Left kidney (tissue), 8 donors: ENCODE measurements at places on chromosomes 5 and 9. TPM values are rescaled to one million over a fixed set of nuclear protein-coding genes. Genes with fewer than 3 reads are reported as not detected.

- no peak for DNase-seq
Observed at GRCh38 chr9:131747352-131747751, 7.5 kb upstream of the RAPGEF1 start.

DNA sequence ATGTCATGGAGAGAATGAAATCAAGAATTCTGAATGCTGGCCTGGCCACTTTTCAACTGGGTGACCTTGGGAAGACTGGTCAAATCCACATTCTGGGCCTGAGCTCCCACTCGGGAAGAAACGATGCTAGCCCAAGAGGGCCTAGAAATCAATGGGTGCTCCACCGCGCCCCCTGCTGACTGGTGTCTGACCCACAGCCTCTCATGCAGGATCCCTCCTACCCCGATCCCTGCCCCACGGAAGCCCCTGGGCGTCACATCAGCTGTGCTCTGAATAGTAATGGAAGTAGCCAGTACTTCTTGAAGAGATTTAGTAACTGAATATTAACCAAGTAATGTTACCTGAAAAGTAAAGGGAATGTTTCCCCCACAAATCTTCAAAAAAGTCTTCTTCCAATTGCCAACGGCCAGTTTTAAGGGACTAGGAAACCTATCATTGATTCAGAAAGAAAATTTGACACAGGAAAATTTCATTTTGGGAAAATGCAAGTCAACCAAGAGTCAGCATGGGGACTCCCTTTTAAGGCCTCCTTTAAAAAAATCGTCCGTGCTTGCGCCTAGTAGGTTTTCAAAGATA, 43.9 kb downstream of the CRB2 start:
- DNase-seq: no peak

- no peak for DNase-seq
Observed at GRCh38 chr5:124419531-124419930, 326.9 kb downstream of the ZNF608 start.

DNA sequence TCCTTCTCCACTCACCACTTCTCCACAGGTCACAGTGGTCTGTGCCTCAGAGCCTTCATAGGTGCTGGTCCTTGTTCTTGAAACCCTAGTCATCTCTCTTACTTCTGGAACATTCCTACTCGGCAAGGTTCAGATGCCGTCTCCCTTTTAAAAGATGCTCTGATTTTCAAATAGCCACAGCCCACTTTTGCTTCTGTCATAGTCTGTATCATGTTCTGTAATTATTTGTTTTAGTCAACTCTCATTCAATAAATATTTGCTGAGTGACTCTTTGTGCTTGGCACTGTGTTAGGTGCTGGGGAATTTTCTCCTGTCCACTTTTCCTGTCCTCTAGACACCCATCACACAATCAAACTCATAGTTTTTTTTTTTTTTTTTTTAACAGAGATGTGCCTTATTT, 181.3 kb upstream of the IL12B start:
- DNase-seq: no peak

DNA sequence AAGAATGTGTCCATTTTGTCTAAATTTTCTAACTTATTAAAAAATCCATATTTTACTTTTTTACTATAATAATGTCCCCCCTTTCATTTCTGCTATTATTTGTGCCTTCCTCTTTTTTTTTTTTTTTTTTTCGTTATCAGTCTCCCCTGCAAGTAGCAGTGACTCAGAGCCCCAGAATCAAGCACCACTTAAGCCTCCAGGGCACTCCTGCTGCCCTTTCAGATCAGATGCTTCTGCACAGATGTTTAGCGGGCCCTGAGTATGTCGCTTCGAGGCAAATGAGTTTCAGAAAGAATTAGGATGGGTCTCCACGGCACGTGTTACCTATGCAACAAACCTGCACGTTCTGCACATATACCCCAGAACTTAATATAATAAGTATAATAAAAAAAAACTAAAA, 11.7 kb downstream of the MED7 start:
- DNase-seq: no peak

- DNase-seq: no peak
Observed at GRCh38 chr9:127567035-127567729, 44.9 kb upstream of the STXBP1 start.

DNA sequence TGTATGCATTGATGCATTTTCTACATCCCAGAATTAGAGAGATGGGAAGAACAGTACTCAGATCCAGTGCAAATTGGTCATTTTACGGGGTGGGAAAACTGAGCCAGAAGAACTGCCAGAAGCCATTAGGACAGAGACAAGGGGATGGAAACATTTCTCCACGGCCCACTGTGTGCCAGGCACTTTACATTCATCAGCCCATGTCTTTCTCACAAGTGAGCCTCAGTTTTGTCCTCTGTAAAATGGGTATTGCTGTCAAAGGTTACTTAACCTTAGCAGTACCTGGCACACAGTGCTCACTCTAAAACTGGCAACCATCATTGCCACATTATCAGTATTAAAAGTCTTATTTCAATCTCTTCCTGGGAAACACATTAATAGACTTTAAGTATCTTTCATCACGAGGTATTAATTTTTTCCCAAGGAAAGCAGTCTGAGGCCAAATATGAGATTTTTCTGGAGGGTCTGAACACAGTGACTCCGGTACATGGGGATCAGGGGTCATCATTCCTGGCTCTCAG, 5.2 kb downstream of the DUSP1 start:
- DNase-seq: no peak

GRCh38 chr5:139422307-139422893, 16.9 kb downstream of the DNAJC18 start:
- peak; percentile 74 for DNase-seq

GRCh38 chr9:125304273-125304672, 42.6 kb downstream of the GAPVD1 start:
- no peak for DNase-seq

DNA sequence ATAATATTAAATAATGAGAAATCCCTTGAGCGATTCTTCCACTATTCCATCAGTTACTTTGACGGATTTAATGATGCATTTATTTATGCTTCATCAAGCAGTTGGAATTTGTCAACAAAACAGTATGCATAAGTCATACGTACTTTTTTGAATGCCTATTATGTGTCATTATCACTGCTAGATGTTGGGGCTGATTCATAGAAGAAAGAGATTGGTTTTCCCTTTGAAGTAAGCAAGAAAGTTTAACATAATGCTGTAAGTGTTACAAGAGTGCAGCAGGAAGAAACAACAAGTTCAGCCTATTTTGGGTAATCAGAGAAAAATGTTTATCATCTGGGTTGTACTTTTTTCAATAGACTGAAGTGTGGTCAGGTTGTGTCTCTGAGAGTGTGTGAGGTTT, 121.2 kb upstream of the RANBP3L start:
- DNase-seq: no peak

DNA sequence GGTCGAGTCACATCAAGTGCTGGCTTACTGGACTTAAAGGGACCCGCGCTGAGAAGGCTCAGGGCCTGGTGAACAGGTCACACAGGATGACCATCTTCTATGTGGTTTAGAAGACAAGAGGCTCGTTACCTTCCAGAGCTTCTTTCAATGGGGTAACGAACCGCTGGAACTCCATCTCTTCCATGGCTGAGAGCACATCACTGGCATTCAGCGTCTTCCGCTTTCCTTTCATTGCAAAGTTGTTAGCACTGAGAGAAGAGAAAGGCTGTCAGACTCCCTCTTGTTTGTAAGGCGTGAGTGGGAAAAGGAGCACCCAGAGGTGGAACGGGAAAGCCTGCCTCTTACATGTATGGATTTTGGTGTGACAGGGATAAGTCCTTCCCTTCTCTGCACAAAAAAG, 994 bp downstream of the POLE3 start:
- DNase-seq: no peak

GRCh38 chr9:34513567-34514214, 9.1 kb downstream of the ENHO start:
- no peak for DNase-seq

DNA sequence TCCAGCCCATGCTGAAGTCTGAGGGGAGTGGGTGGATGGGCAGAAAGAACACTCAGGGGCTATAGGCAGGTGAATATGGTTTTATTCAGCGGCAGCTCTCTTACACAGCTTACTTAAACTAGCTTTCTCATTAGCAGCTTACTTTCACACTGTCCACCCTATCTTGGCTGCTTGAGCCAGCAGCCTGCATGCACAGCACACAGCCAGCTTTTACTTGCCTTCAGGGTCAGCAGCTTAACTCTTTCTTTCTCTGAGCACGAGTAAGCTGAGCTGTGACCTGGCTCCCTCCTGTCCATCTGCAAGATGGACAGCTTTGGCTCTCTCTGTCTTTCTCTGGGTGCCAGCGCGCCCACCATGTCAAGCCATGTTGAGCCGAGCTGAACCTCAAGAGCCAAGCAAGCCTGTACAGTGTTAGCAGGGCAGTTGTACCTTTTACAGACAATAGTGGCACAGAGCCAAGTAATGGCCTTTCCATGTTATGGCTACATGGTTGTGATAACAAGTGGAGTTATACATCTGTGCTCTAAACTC, 1054.9 kb downstream of the PTPRD start:
- no peak for DNase-seq

GRCh38 chr5:146622391-146622790, 106.4 kb upstream of the GPR151 start:
- DNase-seq: no peak

- DNase-seq: peak; percentile 71
Observed at GRCh38 chr9:121735793-121736770, 84.6 kb downstream of the DAB2IP start.

GRCh38 chr5:140591747-140592372, 27.2 kb downstream of the SLC35A4 start:
- DNase-seq: no peak

GRCh38 chr9:127128341-127129072, 6.1 kb upstream of the ANGPTL2 start:
- DNase-seq: no peak

- no peak for DNase-seq
Observed at GRCh38 chr9:77841739-77842386, 189.7 kb downstream of the GNAQ start.

DNA sequence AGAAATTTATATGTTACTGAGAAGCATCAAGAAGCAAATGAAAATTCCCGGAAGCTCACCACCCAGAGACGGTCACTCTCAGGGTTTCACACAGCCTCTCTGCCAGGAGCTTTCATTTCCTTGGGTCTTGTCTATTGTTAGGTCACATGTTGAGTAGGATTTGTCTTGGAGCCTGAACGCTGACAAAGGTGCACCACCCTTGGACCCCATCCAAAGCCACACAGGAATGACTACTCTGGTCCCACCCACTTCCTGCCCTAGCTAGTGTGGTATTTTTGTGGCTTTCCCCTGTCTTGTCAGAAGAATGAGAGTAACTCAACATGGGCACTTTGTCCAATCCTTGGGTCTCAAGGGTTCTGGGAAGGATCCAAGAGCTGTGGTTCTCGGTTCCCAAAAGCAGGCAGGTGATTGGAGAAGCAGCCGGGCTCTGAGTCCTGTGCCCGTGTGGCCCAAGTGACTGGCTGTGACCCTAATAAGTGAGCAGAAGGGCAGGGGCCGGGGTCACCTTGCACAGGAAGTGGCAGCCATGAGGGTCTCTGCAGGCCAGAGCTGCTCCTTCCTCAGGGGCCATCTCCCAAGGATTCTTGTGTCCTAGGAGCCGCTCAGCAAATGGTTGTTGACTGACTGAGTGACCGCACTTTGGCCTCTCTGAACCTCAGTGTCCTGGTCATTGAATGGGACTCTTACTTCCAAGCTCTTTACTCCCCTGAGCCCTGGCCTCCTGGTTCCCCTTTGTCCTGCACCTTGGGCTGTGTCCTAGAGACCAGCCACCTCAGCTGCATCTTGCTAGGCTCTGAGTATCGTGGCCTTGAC, 6.9 kb downstream of the FGD3 start:
- DNase-seq: no peak

DNA sequence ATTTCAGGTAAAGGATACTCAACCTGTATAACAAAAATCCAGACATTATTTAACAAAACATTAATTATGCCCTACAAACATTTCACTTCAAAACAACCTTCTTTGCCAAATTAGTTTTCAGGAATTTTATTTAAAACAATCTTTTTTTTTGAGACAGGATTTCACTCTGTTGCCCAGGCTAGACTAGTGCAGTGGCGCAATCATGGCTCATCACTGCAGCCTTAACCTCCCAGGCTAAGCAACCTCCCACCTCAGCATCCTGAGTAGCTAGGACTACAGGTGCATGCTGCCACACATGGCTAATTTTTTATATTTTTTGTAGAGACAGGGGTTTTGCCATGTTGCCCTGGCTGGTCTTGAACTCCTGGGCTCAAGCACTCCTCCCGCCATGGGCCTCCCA, 3.9 kb downstream of the FNIP1 start:
- DNase-seq: no peak

GRCh38 chr5:3339798-3340115, 255.9 kb upstream of the IRX1 start:
- no peak for DNase-seq

DNA sequence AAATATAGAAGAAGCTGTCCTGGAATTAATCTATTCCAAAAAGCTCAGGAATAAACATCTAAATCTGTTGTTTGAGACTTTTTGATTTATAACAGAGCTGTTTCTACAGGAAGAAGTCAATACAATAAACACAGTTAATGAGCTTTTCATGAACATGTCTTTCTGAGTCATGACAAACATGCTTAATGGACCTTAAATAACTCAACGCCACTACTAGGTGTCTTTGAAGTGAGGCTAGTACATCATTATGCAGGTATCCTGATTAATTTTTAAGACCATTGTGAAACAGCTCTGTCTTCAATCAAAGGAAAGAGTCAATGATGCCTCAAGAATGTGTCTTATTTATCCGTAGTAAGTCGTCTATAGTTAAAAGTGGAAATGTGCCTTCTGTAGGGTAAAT, 131.6 kb downstream of the GABRB2 start:
- DNase-seq: no peak

C9orf43 gene
- polyA plus RNA-seq: 2.3 TPM

SLCO4C1 gene
- 26.7 TPM for polyA plus RNA-seq

CER1 gene
- polyA plus RNA-seq: 3.3 TPM

ROR2 gene
- 17.1 TPM for polyA plus RNA-seq

FGFR4 gene
- polyA plus RNA-seq: 66.8 TPM

PROB1 gene
- 2.4 TPM for polyA plus RNA-seq

ZCCHC9 gene
- polyA plus RNA-seq: 46.7 TPM

TUSC1 gene
- 14.9 TPM for polyA plus RNA-seq

FGF18 gene
- 0.25 TPM for polyA plus RNA-seq

CTXN3 gene
- not detected for polyA plus RNA-seq

ORM1 gene
- polyA plus RNA-seq: 0.22 TPM

ARHGEF39 gene
- 15.4 TPM for polyA plus RNA-seq

PRRC1 gene
- 95.7 TPM for polyA plus RNA-seq

BTNL8 gene
- polyA plus RNA-seq: 0.65 TPM

MEGF10 gene
- polyA plus RNA-seq: 1.1 TPM
